ENCODE measurements at places on chromosomes 16 and 17.

DNA sequence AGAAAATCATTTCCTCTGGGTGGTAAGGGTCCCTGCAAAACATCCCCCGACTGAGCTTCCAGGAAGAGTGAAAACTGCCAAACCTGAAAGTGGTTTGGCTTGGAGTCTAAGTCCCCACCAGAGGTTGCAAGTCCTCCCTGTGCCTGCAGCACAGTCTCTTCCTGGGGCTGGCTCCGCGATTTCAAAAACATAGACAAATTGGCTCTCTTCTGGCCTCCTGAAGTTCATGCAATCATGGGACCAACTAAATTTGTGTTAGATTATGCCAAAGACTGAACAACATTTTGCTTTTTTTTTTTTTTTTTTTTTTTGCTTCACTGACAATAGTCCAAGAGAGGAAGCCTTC, 447.9 kb downstream of the CA10 start:
- no peak for DNase-seq

DNA sequence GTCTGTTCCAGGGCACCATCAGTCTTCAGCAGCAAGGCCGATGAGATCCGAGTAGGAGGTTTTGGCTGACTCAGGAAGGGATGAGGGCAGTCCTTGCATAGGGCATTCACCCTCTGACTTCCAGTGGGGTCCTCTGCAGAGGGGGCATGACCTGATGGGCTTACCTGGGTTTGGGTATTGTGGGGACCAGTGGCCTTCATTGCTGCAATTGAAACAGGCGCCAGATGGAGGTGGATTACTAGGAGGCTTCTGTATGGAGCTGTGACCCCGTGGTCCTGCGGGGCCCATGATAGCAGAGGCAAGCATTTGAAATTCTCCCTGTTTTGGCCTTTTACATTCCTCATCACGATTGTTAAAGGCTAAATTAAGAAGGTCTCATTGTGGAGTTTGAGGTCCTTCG, 2448.7 kb downstream of the TP53TG3F start:
- DNase-seq = no peak

DNA sequence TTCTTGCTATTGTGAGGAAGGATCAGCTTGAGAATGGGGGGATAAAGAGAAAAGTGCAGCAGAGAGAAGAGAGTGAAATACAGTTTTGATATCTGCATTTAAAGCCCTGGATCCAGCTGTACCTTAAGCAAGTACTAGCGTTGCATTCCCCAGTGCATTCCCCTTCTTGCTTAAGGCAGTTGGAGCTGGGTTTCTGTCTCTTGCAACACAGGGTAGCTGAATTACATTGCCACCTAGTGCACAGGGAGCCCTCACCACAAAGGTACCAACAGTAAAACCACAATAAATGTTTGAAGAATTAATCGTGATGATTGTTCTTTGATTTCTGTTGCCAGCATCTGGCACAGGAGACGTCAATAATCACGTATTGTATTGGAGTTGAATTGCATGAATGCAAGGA, 588.7 kb downstream of the RBFOX1 start:
- DNase-seq = no peak

DNA sequence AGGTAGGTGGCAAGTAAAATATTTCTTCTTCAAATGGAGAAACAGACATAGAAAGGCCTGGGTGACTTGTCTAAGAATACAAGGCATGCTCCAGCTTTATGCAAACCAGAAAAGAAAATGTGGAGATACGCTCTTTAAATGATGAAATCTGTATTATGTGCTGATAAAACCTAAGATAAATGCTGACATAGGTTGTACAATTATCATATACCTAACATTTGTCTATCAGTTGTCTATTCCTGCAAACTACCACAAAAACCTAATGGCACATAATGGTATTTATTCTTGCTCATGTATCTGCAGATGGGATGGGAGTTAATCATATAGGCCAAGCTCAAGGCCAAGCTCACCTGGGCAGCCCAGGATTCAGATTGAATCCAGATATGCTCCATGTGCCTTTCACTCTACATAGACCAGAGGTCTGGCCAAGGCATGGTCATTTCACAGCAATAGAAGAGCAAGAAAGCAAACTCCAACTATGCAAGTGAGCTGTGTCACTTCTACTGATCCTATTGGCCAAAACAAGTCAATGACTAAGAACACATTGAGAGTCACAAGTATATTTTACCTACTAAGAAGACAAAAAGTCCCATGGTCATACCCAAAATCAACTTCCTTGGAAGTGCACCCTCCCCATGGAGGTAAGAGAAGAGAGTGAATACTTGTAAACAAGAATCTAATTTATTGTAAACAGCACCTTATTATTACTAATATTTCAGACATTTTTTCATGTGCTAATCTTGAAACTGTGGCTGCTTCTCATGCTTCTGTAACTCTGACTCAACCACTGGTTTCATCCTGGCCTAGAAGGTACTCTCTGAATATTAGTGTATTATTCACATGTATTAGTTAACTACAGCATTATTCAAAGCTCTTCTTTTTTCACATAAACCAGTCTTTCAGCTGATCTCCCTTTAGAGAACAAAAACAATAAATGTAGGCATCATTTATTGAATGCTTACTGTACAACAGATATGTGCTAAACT, 270.7 kb upstream of the SOX9 start:
- DNase-seq = no peak

DNA sequence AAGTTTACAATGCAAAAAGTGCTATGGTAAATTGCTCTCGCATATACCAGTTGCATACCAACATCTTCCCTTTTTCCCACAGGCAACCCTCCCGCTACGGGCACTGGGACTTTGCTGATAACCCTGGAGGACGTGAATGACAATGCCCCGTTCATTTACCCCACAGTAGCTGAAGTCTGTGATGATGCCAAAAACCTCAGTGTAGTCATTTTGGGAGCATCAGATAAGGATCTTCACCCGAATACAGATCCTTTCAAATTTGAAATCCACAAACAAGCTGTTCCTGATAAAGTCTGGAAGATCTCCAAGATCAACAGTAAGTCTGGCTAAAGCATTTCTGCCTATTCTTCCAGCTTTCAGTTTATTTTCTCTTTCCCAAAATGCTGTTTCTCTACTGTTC, 27.9 kb upstream of the HSBP1 start:
- DNase-seq = no peak

GRCh38 chr17:83014940-83015910, 64.2 kb upstream of the METRNL start:
- no peak for DNase-seq

GRCh38 chr16:17350207-17350606, 120.6 kb downstream of the XYLT1 start:
- DNase-seq = no peak

- no peak for DNase-seq
These were observed 4.8 kb upstream of the KRT36 start for GRCh38 chr17:41494524-41494923.

- no peak for DNase-seq
These were observed 12.2 kb downstream of the CX3CL1 start for GRCh38 chr16:57384248-57385070.

DNA sequence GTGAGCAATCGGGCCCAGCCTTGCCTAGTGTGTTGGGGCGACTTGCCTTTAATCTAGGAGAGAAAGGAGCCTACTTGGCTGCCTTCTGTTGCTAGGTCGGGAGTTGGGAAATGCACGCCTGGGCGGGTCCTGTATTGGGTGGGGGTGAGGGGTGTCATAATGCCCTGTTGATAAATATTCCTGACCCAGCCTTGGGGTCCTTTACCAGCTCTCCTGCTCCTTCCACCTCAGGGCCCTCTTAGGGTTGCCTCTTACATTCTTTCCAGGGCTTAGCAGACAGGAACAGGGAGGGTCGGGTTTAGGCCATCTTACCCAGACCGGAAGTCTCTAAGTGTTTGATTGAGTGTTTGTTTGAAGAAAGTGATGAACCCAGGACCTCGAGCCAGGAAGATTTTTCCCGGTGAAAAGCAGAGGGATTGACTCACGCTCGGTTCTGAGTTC, 112.9 kb downstream of the SEC14L1 start:
- DNase-seq = no peak

GRCh38 chr17:45431531-45432404, 902 bp downstream of the ARHGAP27 start:
- DNase-seq = peak; percentile 67

DNA sequence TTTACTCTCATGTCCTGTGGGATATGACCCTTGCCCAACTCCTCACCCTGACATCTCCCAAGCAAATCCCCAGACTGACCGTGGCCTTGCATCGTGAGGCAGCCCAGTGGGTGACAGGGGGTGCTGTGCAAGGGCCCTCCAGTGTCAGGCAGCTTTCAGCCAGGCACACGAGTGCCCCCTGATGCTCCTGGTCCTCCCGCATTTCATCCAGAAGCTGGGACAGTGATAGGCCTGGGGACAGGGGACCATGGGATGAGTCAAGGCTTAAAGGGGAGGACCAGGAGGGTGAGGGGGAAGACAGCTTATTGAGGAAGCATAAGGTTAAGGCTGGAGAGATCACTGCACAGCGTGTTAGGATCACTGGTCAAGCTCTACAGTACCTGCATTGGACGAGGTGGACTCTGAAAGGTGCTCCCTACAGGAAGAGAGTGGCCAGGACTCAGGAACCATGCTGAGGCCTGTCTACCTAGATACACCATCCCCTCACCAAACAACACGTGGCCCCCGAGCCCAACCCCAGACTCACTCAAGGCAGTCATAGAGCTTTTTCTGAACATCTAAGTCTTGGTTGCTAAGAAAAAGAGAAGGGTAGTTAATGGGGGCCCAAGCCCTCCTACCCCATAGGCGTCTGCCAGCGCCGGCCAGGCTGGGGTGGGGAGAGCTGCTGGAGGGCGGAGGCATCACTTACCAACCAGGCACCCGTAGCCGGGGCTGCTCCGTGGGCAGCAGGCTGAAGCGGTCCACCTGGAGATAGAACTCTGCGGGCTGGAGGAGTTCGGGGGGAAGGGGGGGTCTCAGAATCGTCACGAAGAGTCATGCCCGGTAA, 998 bp downstream of the ACD start:
- DNase-seq = no peak

DNA sequence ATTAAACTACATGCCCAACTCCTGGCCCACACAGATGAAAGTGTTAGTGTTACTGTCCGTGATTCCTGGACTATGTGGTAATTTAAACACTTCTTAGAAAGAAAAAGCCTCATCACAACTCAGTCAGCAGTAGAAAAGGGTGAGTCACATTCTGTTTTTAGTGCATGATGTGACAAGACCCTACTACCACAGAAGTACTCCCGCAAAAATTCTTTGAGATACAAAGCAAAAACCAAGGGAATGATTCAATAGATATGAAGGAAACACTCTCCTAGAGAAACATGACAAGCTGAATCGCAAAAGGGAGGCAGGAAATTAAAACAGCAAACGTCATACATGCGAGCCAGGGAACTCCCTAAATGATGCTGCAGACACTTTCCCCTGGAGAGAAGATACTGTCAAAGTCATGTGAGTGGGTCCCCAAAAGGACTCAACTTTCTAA, 14.4 kb downstream of the SNN start:
- DNase-seq = no peak

GRCh38 chr17:63150490-63150889, 184.5 kb downstream of the TANC2 start:
- no peak for DNase-seq

GRCh38 chr16:84020353-84020752, 22.2 kb downstream of the SLC38A8 start:
- no peak for DNase-seq

- no peak for DNase-seq
These were observed 11.4 kb downstream of the CAPNS2 start for GRCh38 chr16:55577887-55578286.

DNA sequence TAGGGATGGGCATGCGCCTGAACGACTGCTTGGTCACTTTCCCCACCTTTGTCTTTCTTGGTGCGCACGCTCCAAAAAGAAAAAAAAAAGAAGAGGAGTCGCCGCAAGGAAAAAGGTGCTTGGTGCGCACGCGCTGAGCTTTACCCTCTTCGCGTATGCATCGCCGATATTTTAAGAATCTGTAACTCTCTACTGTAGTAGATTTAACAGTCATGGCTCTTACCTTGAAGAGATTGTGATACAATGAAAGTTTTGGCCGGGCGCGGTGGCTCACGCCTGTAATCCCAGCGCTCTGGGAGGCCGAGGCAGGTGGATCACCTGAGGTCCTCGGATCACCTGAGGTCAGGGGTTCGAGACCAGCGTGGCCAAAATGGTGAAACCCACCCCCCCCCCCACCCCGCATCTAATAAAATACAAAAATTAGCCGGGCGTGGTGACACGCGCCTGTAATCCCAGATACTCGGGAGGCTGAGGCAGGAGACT, 609 bp upstream of the FXR2 start:
- no peak for DNase-seq

DNA sequence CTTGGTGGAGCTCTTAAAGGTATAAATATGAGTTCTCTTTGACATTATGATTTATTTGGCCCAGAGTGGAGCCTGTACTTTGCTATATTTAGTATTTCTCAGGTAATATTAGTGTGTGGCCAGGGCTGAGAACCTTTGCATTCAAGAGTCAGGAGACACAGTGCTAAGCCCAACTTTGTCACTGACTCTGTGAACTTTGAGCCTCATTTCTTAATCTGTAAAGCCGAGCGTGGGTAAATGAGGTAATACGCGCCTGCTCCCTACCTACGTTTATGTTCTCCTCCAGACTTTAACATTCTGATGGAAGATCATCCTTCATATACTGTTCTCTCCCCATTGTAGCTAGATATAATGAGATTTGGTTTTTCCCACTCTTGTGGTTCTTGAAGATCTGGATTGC, 10.5 kb downstream of the AP2B1 start:
- DNase-seq = no peak

GRCh38 chr17:17545984-17546383, 45.5 kb downstream of the PEMT start:
- DNase-seq = no peak

DNA sequence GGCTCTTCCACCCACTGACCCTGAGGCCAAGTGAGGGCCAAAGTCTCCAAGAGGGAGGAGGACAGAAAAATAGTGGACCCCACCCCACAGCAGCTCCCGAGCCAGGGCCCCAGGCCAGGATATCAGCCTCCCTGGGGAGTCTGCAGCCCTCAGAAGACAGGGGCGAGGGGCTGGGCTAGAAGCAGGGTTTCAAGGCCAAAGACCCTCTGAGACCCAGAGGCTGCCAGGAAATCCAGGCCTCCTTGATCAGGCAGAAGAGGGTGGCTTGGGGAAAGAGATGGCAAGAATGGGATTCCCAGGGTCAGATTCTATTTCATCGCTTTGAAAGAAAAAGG, 156.1 kb downstream of the ZNF423 start:
- no peak for DNase-seq

GRCh38 chr17:37392024-37392590, 14.5 kb downstream of the ACACA start:
- DNase-seq = no peak

GRCh38 chr17:44914698-44915271, 515 bp downstream of the GFAP start:
- DNase-seq = no peak

GRCh38 chr17:38984666-38985065, 17.5 kb upstream of the FBXO47 start:
- DNase-seq = no peak

- no peak for DNase-seq
These were observed 184.1 kb downstream of the PMP22 start for GRCh38 chr17:15081008-15081407.

DNA sequence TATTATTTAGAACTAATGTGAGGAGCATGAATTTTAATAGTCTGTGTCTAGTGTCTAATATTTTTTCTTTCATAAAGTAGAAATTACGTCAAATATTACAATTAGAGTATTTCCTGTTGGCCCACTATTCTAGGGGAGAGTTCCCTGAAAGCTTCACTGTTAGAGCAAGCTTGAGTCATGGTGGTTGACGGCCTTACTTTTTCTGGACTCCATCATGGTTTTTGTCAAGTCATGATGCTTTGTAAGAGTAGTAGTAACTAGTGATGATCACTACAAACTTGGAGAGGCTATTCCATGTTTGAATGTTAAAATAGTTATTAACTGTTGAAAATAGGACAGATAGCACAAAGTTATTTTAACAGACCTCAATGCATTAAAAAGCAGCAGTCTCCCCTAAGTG, 1.7 kb downstream of the PSMD11 start:
- DNase-seq = no peak

Data from stimulated activated naive CD4-positive, alpha-beta T cell (primary cell).